ENCODE measurements at places on chromosomes 3 and 15.

DNA sequence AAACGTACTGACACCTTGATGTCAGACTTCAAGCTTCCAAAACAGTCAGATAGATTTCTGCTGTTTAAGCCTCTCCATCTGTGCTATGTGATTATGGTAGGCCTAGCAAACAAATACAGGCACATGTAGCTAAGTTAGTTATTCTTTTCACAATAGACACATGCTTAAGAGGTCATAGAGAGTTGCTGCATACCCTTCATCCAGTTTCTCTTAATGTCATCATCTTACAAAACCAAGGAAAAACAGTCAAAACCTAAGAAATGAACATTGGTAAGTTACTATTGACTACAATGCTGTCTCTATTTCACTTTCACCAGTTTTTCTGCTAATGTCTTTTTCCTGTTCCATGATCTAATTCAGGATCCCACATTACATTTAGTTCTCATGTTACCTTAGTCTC lies 946.8 kb downstream of the TUSC7 start:
- no peak for DNase-seq

DNA sequence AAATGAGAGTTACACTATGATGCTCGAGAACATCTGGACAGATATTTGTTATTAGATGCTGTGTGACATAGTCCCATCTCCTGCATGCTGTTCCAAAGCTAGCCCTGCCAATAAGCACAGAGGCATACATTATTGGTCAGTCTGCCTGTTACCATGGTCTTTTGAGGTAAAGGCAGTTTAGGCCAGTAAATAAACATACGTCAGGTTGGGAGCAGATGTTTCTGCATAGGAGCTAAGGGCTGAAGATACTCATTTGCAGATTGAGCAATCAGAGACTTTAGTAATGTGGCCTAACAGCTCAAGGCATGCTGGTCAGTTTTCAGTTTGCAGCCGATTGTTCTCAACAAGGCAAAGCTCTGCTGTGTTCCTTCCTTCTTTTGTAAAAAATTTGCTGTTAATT lies 192.9 kb downstream of the ADAMTSL3 start:
- DNase-seq: no peak

DNA sequence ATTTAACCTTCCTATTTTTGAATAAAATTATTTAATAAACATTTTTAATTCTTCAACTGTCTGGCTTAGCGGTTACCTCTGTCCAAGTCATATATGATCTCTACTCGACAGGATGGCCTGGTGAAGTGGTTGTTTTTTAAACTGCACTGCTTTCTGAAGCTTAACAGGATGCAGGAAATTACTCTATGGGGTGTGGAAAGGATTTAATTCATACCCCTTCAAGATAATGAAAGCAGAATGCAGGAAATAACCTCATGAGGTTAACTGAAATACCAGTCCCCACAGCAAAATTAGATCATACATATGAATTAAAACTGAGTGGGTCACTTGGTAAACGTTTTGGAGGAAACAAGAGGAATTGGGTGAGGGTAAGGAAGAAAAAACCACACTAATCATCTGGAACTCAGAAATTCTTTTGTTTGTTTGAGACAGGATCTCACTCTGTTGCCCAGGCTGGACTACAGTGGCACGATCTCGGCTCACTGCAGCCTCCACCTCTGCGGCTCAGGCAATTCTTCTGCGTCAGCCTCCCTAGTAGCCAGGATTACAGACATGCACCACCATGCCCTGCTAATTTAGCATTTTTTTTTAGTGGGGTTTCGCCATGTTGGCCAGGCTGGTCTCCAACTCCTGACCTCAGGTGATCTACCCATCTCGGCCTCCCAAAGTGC lies 50.1 kb downstream of the LYSMD4 start:
- no peak for DNase-seq

DNA sequence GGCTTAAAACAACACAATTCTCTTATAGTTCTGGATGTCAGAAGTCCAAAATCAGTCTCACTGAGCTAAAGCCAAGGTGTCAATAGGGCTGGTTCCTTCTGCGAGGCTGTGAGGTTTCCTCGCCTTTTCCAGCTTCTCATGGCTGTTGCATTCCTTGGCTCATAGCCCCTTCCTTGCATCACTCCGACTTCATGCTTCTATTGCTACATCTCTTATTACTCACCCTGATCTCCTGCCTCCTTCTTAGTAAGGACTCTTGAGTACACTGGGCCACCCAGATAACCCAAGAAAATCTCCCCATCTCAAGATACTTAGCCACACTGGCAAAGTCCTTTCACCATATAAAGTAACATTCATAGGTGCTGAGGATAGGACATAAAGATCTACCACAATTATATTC lies 193.9 kb downstream of the ADAMTS17 start:
- DNase-seq: no peak

DNA sequence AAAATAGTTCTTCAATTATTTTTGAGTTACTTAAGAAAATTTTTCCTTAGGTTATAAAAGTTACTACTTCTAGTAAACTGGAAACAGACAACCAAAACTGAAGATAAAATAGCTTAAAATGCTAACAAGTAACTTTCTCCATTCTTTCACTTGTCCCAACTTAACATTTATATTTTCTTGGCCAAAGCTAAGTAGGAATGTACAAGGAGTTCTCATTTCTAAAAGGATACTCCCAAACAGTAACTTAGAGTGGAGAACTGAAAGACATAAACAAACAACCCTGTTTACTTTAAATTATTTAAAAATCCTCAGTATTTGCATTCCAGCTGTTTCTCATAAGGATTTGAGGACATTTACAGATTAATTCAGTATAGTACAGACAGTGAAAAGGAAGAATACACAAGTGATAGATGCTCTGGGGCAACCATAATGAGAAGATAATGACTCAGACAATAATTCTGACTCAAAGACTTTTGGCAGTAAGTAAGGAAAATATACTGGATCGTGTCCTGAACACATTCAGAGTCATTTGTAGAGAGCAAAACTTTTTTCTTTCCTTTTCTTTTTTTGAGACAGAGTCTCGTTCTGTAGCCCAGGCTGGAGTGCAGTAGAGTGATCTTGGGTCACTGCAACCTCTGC lies 29.2 kb upstream of the ANXA2 start:
- no peak for DNase-seq

DNA sequence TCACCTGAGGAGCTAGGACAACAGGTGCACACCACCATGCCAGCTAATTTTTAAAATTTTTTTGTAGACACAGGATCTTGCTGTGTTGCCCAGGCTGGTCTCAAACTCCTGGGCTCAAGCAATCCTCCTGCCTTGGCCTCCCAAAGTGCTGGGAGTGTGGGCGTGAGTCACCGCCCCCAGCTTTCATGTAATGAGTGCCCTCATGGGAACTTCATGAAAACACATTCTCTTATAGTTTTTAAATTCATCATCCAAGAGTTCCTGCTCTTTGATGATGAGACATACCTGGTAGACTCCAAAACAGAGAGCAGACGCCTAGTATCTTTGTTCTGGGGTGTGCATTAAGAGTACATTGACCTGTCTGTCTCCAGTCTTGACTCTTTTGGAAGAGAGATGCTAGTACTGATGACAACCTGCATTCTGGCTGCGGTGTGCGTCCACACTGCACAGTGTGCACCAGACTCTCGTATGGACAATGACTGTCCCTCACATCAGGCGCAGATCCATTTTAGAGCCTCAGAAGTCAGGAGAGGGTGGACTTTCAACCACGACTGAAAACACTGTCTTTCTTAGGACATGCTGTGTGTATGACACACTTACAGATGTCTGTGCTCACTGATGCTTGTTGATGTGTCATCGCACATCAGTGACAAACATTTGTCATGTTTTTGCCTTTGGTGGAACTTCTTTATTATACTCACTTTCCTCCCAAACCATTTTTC lies 2.0 kb downstream of the NRROS start:
- DNase-seq: no peak

- DNase-seq: no peak
These were observed 233.2 kb upstream of the CMC1 start for GRCh38 chr3:28008235-28008634.

Data from NCI-H2171 treated with DMSO at 0.1 percent for 48 hours (cell line).